Heart right ventricle (tissue), 16 donors: ENCODE measurements at places on chromosomes 11 and 22. TPM values are rescaled to one million over a fixed set of nuclear protein-coding genes. Genes with fewer than 3 reads are reported as not detected.
A peak's percentile ranks its signal among the peaks of the same experiment; 100 is the strongest.

- DNase-seq, result no peak
Measured at GRCh38 chr11:27912916-27913315, 195.0 kb downstream of the KIF18A start.

DNA sequence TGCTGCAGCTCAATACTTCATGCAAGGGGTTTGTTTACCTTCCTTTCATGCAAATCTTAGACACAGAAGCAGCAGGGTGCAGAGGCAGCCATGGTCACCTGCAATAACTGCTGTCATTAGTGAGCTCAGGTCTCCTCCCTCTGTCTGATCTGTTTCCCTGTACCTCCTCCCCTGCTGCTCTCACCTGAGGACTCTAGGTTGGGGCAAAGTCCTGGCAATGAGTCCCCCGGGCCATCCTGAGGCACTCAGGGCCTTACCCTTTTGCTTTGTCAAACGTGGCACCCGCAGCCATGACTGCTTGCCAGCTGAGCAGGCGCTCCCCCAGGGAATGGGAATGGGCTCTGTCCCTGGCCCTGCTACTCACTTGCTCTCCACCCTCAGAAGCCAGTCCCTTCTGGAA lies 3.9 kb downstream of the LRRC10B start:
- DNase-seq, result no peak

- no peak for DNase-seq
Measured at GRCh38 chr11:8273287-8273686, 9.6 kb upstream of the LMO1 start.

GRCh38 chr22:40334899-40335298 lies 11.4 kb upstream of the ADSL start:
- no peak for DNase-seq

DNA sequence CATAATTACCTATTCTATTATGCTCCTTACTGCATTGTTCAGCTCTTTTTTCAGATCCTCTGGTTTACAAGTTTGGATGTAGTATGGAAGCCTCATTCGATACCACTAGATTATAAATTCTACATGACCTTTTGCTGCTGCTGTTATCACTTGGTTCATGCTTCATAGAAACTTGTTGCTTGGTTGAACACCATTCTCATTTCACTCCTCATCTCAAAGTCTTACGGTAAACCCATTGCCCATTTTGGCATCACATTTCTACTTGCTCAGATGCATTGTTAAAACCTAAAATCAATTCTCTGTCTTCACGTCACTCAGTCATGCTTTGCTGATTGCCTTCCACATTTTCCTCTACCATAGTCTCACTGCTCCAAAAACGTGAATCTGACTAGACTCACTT lies 155.5 kb upstream of the DDI1 start:
- no peak for DNase-seq

- DNase-seq, result no peak
Measured at GRCh38 chr22:50735739-50736030, 2.3 kb upstream of the ACR start.

DNA sequence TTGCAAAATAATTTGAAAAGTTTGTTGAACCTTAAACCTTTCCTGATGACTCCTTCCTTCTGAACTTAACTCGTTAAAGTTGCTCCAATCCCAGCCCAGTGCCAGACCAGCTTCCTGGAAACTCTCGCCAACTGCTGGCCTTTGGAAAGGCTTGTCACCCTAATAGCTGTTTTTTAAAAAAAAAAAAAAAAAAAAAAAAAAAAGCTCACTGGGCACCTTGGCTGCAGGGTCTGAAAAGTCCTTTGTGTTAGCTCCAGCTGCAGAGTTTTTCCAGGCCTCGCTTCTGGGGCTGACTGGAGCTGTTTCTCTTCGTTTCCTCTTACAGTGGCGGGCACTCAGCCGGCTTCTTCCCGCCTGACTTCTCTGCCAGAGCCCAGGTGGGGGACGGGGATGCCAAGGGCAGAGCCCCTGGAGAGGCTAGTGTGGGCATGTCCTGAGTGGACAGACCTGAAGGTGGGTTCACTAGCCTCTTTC lies 25.1 kb downstream of the KCNQ1OT1 start:
- DNase-seq, result no peak

DNA sequence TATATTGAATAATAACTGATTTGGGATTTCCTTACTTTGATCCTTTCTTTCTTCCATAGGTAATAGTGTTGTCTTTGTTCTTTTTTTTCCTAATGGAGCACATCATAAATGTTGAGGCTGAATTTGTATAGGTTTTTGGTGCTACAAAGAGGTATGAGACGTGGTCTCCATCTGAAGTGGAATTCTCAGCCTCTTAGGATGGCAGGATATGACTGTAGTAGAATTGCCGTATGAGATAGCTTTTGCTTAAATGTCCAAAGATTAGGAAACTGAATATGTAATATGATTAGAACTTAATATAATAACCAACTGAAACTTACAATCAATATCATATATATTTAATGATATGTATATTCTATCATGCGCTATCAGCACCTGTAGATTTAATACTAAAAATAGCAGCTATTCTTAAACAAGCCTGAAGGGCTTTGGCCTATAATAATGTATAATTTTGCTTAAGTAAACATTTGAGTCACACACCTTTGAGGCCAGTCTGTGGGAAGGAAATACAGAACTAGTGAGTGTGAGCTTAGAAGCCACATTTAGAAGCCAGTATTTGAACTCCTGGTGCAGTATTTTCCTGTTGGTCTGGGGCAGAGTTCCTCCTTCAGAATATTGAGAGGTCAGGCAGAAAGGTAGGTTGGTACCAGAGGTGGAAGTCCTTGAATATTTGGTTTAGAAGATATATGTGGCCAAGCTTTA lies 62.6 kb downstream of the SWAP70 start:
- DNase-seq, result no peak

- no peak for DNase-seq
Measured at GRCh38 chr11:59866397-59866796, at the start of gene TCN1. Gene TCN1, minus strand, starts transcription at chr11:59866487. Its CDS starts 17 bp downstream, at chr11:59866470.

- DNase-seq, result no peak
Measured at GRCh38 chr11:69707176-69707575, 3.4 kb upstream of the FGF19 start.

- peak; percentile 22 for DNase-seq
Measured at GRCh38 chr11:1310772-1311468, 1.5 kb upstream of the TOLLIP start.

DNA sequence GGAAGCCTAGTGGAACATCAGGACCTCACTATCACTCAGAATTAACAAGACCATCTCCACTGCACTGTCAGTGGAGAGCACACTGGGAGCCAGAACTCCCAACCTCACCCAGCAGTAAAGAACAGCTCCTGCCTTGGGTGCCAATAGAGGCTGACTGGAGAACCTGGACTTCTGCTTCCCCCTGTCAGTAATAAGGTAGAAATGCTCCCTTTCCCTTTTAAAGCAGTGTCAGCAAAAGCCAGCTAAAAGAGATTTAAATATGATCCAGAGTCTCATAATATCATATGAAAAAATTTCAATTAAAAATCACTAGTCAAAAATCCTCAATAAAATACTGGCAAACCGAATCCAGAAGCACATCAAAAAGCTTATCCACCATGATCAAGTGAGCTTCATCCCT lies 82.8 kb downstream of the SPATA19 start:
- DNase-seq, result no peak

GRCh38 chr11:126660321-126660720 lies 304.8 kb downstream of the ST3GAL4 start:
- DNase-seq, result no peak

DNA sequence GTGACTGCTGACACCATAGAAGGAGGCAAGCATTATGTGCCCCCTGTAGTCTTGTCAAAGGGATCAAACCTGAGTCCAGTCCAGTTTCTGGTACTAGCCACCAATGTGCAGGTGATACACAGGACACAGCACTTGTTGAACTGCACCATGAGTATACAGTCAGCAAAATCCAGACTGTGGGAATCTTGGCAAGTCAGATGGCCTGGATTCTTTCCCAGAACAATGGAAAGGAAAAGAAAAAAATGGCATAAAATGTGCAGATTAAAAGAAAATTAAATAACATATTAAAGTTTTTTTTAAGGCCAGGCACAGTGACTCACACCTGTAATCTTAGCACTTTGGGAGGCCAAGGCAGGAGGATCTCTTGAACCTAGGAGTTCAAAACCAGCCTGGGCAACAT lies 16.8 kb downstream of the CRY2 start:
- DNase-seq, result no peak

DNA sequence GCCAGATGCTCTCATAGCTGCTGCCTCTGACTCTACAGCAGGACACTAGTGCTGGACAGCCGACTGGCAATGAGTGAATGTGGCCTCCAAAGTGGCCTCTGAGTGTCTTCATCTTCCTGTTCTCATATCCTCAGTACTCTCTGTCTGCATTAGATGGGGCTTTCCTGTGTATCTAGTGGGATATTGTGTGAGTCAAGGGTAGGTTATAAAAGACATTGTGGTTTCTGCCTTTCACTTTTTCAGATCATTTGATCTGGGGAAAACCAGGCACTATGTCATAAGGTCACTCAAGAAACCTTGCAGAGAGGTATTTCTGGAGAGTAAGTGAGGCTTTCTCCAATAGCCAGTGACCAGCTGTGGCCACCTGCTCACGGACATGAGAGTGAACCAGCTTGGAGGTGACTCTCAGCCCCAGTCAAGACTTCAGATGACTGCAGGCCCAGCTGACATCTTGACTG lies 333.6 kb upstream of the NCAM1 start:
- no peak for DNase-seq

GRCh38 chr11:95443386-95443785 lies 212.4 kb upstream of the SESN3 start:
- no peak for DNase-seq

DNA sequence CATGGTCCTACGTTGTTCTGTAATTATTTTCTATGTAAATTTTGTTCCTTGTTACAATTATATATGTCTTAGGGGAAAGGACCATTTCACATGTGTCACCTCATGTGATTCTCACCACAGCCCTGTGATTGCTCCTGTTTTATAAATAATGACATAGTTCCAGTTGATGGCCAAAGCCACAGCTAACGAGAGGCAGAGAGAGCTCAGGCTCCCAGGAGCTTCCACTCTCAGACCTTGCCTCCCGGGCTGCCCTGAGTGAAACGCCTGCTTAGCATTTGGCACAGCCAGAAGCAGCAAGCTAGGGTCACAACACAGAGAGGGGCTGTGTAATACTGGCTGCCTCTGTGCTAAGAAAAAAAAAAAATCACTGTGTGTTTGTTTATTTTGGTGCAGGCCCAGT lies 5.9 kb downstream of the TMEM121B start:
- no peak for DNase-seq

DNA sequence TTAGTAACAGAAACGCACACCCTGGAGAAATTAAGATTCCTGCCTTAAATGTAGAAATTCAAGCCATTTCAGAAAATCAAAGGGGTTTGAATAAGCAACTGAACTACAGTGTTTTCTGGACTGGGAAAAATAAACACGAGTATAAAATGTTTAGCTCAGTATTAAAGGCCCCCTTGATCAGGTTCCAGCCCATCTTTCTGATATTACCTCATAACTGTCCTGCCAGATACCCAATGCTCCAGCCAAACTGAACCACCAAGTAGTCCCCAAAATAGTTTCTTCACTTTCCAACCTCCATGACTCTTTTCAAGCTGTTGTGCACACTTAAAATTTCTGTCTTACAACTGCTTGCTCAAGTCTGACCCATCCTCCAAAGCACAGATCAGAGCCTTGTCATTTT lies 54.4 kb downstream of the SERGEF start:
- DNase-seq, result no peak

The MMP13 gene
- total RNA-seq, result not detected

The ACR gene
- 0.85 TPM for total RNA-seq

The ANO9 gene
- not detected for total RNA-seq

The DNAJB13 gene
- total RNA-seq, result not detected

The OR8D1 gene
- not detected for total RNA-seq

The SMC1B gene
- not detected for total RNA-seq

The HTR3A gene
- not detected for total RNA-seq

The ACTN3 gene
- not detected for total RNA-seq

The SERPIND1 gene
- not detected for total RNA-seq

The MMP27 gene
- total RNA-seq, result not detected

The JHY gene
- total RNA-seq, result 2.2 TPM

The SEZ6L gene
- 2.5 TPM for total RNA-seq

The SLC29A2 gene
- 7.8 TPM for total RNA-seq

The KCNE3 gene
- total RNA-seq, result 2.9 TPM

The CBLIF gene
- total RNA-seq, result not detected

The NDUFC2 gene
- total RNA-seq, result 242 TPM

The CCDC157 gene
- 1.2 TPM for total RNA-seq

The USP47 gene
- 52.8 TPM for total RNA-seq

The CYP2D6 gene
- 0.12 TPM for total RNA-seq

The CLDN5 gene
- 22.9 TPM for total RNA-seq

The OR5T1 gene
- not detected for total RNA-seq
